NCI-H1048 (cell line): ENCODE measurements at places on chromosomes 11 and 22.
A peak's percentile ranks its signal among the peaks of the same experiment; 100 is the strongest.

- no peak for DNase-seq
Observed at GRCh38 chr11:75733431-75734107, 15.9 kb downstream of the MOGAT2 start.

DNA sequence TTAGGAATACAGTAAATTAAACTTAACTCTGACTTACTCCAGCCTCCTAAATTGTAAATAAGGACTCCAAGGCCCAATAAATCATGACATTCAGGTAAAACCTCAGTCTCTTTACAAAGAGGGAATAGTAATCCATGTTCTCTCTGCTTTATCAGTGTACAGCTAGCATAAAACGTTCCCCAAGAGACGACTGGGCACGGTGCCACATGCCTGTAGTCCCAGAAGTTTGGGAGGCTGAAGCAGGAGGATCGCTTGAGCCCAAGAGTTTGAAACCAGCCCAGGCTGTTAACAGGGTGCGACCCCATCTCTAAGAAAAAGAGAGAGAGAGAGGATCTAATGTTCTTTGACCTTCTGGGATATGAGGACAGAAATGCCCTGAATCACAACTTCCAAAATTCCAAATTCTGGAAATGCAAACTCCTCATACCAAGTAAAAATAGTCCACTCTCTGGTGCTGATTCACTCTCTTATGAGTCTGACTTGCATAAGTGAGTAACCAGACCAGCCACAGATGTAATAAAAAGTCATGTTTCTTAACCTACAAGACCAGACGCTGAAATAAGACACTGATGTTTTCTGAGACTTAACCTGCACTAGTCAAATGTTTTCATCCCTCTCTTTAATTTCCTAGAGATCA is 25.5 kb downstream of the NNMT start:
- no peak for DNase-seq

DNA sequence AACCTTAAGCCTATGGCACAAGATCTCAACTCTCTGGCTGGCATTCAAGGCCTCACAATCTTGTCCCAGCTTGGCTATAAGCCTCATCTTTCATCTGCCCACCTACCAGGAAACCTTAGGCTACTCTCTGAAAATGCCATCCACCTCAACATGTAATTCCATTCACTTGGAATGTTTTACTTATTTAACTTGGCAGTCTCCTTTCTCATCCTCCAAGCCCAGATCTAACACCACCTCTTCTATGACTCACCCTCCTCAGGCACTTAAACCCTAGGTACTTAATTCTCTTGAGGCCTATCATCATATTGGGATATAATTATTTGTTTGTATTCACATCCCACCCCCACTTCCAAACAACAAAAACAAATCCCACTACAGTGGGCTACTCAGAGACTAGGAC is 15.0 kb downstream of the POGLUT3 start:
- DNase-seq, result no peak

GRCh38 chr11:844693-845644 is 2.3 kb downstream of the TSPAN4 start:
- no peak for DNase-seq

DNA sequence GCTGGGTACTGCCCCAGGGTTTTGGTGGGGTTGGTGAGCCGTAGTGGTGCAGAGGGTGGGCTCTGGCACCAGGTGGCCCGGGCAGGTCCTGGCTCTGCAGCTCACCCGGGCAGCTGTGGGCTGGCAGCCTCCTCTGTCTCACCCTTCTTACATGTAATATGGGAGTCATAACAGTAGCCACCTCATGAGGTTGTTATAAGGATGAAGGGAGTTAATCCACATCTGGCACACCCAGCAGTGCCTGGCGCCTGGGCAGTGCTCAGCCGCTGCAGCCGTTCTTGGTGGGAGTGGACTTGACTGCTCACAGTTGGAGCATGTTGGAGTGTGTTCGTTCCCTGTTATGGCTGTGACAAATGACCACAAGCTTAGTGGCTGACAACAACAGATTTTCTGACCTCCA is 28.7 kb downstream of the IGHMBP2 start:
- DNase-seq, result no peak

DNA sequence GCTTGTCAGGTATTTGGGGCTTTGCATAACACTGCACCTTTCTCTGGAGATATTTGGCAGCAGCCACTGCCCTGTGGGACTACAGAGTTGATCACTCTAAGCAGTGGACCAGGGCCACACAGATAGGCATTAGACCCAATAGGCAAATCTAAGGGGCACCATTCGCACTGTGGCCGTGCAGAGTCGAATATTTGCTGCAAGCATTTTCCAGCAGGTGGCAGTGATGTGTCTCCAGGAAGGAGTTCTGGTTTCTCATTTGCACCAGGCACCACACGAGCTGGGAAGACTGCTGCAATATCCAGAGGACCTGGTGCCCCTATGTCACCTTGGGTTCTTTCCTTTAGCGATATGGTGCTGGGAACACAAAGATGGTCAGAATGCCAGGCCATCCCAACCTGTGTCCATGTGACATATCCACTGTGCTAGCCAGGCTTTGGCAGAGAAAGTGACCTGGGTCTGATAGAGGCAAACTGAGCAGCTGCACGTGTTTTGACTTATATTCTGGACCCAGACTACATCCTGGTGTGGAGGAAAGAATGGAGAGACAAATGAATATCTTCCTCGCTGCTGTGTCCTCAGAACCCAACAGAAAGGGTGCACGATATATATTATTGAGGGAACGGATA is 318.7 kb downstream of the BUD13 start:
- DNase-seq, result peak; percentile 12

DNA sequence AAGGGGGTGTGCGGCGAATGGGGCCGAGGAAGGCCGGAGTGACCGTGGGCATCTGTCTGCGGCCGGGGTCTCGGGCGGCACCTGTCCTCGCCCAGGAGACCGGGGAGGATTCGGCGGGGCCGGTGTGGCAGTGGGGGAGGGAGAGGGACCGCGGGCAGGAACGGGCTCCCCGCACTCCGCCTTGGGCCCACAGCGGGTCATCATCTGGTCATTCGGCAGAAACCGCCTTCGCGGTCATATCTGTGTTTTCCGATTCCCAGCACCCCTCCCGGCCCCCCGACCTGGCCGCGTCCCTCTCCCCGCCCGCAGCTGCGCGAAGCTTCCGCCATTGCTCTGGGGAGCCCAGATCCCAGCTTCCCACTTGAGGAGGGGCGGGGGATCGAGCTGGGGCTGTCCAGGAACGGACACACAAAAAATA is 824 bp upstream of the CBX6 start:
- DNase-seq, result no peak

GRCh38 chr22:45094825-45095224 is 68.9 kb upstream of the NUP50 start:
- no peak for DNase-seq

- DNase-seq, result no peak
Observed at GRCh38 chr22:34620832-34621231, 445.1 kb upstream of the ISX start.

GRCh38 chr11:57668434-57668782 is 494 bp downstream of the ZDHHC5 start:
- DNase-seq, result no peak

GRCh38 chr11:74371269-74372052 is 26.8 kb downstream of the PGM2L1 start:
- no peak for DNase-seq

- DNase-seq, result no peak
Observed at GRCh38 chr11:34147581-34147980, 42.2 kb downstream of the NAT10 start.

GRCh38 chr11:35362521-35362980 is 56.8 kb downstream of the SLC1A2 start:
- peak; percentile 57 for DNase-seq

- no peak for DNase-seq
Observed at GRCh38 chr11:6632116-6633073, 13.2 kb upstream of the TPP1 start.

- DNase-seq, result no peak
Observed at GRCh38 chr11:84757711-84758110, 869.4 kb downstream of the DLG2 start.

- no peak for DNase-seq
Observed at GRCh38 chr22:21074102-21074715, 28.5 kb downstream of the LRRC74B start.

DNA sequence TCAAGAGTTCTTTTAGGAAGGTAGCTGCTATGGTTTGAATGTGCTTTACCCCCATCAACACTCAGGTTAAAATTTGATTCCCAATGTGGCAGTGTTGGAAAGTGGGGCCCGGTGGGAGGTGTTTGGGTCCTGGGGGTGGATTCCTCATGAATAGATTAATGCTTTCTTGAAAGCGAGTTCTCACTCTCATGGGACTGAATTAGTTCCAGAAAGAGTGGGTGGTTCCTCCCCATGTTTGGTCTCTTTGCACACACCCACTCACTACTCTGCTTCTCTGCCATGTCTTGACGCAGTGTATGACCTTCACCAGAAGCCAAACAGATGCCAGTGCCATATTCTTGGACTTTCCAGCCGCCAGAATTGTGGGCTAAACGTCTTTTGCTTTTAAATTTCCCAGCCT is 394.4 kb downstream of the OPCML start:
- DNase-seq, result no peak

- DNase-seq, result no peak
Observed at GRCh38 chr11:102879801-102880200, 5.0 kb upstream of the MMP12 start.

DNA sequence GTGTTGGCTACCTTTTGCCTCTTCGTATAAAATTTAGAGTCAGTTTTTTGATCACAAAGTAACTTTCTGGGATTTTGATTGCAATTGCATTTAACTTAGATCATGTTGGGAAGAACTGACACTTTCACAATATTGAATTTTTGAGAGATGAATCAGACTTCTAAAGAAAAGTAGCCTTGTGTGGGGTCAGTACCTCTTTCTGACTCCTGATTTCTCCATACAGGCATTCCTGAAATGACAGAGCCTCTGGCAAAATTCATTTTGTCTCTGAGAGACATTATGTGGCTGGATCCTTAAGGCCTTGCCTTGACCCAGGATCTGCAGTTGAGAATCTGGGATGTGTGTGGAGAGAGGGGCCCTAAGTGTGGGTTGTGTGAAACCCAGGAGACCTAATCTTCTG is 37.8 kb downstream of the PPFIBP2 start:
- DNase-seq, result no peak

GRCh38 chr11:704228-704674 is 1.8 kb upstream of the EPS8L2 start:
- DNase-seq, result no peak

- no peak for DNase-seq
Observed at GRCh38 chr22:39039306-39040126, 1.1 kb upstream of the APOBEC3F start.

- DNase-seq, result no peak
Observed at GRCh38 chr11:86421946-86422345, 47.3 kb downstream of the CCDC81 start.

DNA sequence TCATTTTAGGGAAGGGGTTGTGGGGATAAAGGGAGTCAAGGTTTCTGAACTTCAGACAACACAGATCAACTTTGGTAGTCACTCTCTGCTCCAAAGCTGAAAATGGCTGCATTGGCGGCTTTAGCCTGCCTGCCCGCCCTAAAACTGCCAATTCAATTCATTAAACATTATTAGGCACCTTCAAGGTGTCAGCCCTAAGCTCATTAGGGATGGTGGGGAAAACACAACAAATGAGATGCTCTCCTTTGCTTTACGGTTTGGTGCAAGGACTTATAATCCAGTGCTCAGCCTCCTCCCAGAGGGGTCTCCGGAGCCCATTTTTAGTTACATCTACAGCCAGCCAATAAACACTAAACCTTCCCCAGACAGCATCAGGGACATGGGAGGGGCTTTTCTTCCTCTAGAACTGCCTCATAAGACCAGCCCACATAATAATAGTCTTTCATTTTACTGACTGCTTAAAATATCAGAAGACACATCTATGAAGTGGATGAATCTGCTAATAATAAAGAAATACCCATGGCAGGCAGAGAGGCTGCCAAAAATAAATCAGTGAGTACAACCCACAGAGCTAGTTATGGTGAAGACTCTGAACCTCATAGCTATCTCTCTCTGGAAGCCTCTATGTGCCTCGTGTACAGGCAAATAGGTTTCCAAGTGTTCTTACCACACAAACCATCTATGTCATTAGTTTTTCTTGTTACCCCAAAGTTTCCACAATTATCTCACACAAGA is 102.8 kb upstream of the NCAM1 start:
- DNase-seq, result no peak

GRCh38 chr11:62393735-62394134 is 25.1 kb upstream of the SCGB1A1 start:
- no peak for DNase-seq

- no peak for DNase-seq
Observed at GRCh38 chr22:27612115-27612514, 189.4 kb downstream of the MN1 start.

DNA sequence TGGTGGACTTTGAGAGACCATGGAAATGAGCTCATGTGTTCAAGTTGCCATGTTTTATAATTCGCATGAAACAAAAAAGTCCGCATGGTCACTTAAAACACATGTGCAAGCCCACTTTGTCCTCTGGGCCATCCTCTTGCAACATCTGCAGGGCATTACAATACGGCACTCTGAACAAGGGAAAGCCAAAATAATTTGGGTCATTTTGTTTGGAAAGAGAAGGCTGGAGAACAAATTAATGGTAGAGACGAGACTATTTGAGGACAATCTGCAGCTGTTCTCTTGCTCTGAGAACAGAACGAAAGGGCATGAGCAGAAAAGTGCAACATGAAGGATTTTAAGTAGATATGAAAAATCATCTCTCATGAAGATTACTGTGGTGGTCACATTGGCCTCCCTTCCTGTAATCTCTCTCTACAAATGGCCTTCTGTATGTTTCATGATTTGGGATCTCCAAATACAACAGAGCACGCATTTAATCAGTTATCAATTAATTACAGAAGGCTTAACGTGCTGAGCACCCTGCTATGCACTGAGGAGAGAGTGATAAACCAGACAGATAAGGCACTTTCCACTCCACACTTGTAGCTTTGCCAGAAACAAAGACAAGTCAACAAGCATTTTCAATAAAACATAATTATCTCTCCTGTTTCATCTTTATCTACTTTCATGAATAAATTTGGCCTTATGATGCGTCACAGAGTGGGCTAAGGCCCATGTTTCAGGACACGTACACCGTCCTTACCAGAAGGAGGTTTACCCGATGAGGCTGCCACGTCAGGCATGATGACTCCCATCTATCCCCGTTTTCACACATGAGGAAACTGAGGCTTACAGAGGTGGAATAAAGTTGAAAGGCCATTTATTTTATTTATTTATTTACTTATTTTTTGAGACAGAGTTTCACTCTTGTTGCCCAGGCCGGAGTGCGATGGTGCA is 384.1 kb downstream of the LARGE1 start:
- no peak for DNase-seq

DNA sequence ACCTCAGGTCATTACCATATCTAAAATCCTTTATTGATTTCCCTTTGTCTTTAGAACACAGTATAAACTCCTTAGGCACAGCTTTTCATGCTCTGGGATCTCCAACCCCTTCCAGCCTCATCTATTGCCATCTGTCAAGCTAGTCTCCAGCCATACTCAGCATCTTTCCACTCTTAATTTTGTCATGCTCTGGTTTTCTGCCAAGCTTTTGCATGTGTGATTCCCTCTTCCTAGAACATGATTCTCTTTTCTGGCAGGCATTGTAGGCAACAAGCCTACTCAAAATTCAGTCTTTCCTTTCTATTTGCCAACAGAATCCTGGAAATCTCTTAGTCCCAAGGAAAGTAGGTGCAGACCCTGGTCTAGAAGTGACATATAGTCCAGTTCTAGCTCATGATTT is 35.5 kb upstream of the SLC6A5 start:
- no peak for DNase-seq

- DNase-seq, result no peak
Observed at GRCh38 chr11:73151416-73151815, 9.3 kb upstream of the FCHSD2 start.

- no peak for DNase-seq
Observed at GRCh38 chr11:46099963-46100316, 21.3 kb downstream of the PHF21A start.

GRCh38 chr22:33302049-33302545 is 243.9 kb upstream of the SYN3 start:
- DNase-seq, result peak; percentile 51

GRCh38 chr11:70332567-70332966 is 62.1 kb downstream of the PPFIA1 start:
- no peak for DNase-seq
